ENCODE measurements at places on chromosomes 12 and 14.

- no peak overlapping the region for H3K27ac ChIP-seq
- H3K4me1 ChIP-seq: peaks cover 17% of the 10 kb centered on the region
- DNase-seq: no peak
- no peak overlapping the region for H3K4me3 ChIP-seq
Observed at GRCh38 chr12:26868447-26869103, 35.6 kb upstream of the ITPR2 start.

DNA sequence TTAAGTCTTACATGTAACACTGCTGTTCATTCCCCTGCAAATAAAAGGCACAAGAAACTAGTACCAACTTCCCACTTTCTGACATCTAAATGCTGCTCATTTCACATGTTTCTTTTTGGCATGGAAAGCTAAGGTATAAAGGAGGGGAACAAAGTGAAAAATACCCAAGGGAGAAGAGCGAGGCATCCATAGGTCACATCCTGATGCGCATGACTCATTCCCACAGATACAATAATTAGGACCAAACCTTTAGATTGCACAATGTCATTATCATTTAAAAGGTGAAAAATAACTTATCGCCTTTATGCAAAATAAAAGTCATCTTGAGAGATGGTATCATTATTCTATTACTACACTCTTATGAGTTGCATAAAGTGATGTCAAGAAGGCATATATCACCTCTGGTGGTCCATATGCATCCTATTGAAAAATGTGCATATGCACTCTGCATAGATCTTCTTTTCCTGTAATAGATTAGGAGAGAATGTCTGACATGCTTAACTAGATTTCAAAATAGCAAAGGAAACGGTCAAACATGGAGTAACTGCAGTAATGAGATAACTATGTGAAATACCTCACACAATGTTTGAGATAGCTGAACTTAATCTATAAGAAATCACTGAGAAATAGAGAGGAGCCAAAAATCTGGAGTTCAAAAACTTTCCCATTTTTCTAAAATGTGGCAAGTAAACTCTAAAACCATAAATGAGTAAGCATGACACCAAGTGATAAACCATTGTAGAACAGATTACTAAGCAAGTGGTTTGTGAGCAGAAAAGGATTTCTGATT lies 382.5 kb upstream of the TMTC1 start:
- H3K27ac ChIP-seq: no peak overlapping the region
- no peak overlapping the region for H3K4me3 ChIP-seq
- H3K36me3 ChIP-seq: no peaks in the 10 kb centered on the region
- H3K4me1 ChIP-seq: no peaks in the 10 kb centered on the region

DNA sequence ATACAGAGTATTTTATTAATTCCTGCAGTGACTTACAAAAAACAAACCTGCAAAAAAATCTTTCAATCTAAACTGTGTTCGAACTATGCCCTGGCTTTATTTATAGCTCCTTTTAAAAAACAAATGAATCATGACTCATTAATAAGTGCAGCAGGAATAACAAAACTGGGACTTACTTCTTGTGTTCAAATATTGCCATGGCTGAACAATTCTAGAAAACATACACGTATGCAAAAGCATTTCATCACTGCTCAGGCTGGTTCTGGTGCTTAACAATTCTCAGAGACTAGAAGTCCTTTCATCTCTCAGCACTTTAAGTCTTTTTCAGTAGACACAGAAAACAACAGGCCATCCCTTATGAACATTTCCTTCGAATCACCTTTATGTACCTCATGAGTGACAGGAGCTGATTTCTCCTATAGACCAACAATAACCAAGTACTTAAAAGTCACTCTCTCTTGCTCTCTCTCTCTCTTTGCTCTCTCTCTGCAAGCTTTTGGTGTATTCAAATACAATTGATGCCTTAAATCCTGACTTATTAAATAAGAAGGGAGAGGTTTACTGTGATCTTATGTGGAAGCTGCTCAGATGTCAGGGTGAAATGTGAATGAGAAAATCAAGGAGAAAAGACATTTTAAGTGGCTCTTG lies 268.8 kb downstream of the TTC8 start:
- no peaks in the 10 kb centered on the region for H3K36me3 ChIP-seq
- H3K4me1 ChIP-seq: no peaks in the 10 kb centered on the region
- no peak overlapping the region for H3K27ac ChIP-seq

- DNase-seq: peak; percentile 16
- no peak overlapping the region for H3K27ac ChIP-seq
Observed at GRCh38 chr14:56751471-56751870, 58.8 kb downstream of the OTX2 start.

- H3K36me3 ChIP-seq: no peaks in the 10 kb centered on the region
- H3K27ac ChIP-seq: no peak overlapping the region
- peaks cover 27% of the 10 kb centered on the region for H3K4me1 ChIP-seq
Observed at GRCh38 chr14:93315575-93315974, 17.3 kb downstream of the BTBD7 start.

GRCh38 chr14:74864198-74864597 lies 11.7 kb downstream of the PROX2 start:
- H3K27ac ChIP-seq: no peak overlapping the region
- no peak for DNase-seq
- H3K27me3 ChIP-seq: peaks cover 3% of the 10 kb centered on the region
- H3K4me1 ChIP-seq: peaks cover 11% of the 10 kb centered on the region

DNA sequence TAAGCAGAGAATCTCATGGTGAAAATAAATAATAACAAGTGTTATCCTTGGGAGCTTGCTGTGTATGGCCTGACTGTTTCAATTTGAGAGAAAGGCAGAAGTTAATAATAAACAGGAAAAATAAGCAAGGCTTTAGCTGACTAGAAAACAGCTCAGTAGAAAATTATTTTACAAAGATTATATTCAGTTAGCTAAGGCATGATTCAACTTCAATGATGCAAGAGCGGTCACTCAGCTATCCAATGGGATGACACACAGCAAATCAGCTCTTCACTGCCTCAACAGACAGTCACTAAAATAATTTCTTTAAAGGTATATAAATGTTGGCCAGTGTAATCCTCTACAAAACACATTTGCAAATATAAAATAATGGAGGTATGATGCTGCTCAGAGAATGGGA lies 18.6 kb downstream of the GSTZ1 start:
- H3K4me1 ChIP-seq: no peaks in the 10 kb centered on the region
- peaks cover 10% of the 10 kb centered on the region for H3K36me3 ChIP-seq
- no peak overlapping the region for H3K27ac ChIP-seq
- DNase-seq: no peak
- no peaks in the 10 kb centered on the region for H3K27me3 ChIP-seq

- H3K36me3 ChIP-seq: no peaks in the 10 kb centered on the region
- no peaks in the 10 kb centered on the region for H3K27me3 ChIP-seq
- H3K4me3 ChIP-seq: no peak overlapping the region
- no peak for DNase-seq
- peaks cover 46% of the 10 kb centered on the region for H3K4me1 ChIP-seq
Observed at GRCh38 chr12:92034083-92034482, 111.6 kb downstream of the BTG1 start.

DNA sequence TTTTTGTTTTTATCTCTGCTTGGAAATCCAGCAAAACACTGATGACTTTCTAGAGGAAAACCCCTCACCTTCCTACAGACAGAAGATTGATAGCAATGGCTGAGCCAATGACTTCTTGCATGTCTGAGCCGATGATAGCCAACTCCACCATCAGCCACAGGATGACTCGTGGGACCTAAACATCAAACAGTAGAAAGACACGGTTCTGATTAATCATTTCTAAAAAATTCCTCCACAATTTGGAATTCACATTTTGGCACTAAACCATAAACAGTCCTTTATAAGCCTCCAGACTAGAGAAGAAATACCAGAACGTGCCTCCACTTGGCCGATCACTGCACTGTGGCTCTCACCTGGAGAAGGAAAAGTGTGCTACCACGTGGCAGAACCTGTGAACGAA lies 25.9 kb downstream of the SLC11A2 start:
- peaks cover 4% of the 10 kb centered on the region for H3K27me3 ChIP-seq
- no peak overlapping the region for H3K27ac ChIP-seq
- peaks cover 23% of the 10 kb centered on the region for H3K36me3 ChIP-seq
- H3K4me3 ChIP-seq: no peak overlapping the region
- H3K4me1 ChIP-seq: peaks cover 8% of the 10 kb centered on the region

DNA sequence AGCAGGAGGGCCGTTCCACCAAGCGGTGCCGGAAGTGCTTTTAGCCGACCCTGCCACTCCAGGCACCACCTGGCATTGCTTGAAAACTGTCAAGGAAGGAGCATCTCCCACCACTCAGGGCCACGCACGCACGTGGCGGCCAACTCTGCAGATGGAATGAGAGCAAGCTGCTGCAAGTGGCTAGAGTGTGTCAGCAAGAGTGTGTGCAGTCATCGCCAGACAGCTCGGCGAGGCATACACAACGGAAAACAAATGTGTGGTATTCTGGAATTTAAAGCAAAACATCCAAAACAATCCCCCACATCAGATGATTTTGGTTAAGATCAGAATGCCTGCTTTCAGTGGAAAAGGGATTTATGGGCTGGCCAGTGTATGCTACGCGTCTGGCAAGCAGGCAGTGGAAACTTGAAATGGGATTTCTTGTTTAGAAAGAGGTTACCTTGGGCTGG lies 11.2 kb downstream of the CD9 start:
- H3K36me3 ChIP-seq: no peaks in the 10 kb centered on the region
- peaks cover 23% of the 10 kb centered on the region for H3K4me1 ChIP-seq
- no peak overlapping the region for H3K4me3 ChIP-seq
- no peak overlapping the region for H3K27ac ChIP-seq
- peaks cover 9% of the 10 kb centered on the region for H3K27me3 ChIP-seq

DNA sequence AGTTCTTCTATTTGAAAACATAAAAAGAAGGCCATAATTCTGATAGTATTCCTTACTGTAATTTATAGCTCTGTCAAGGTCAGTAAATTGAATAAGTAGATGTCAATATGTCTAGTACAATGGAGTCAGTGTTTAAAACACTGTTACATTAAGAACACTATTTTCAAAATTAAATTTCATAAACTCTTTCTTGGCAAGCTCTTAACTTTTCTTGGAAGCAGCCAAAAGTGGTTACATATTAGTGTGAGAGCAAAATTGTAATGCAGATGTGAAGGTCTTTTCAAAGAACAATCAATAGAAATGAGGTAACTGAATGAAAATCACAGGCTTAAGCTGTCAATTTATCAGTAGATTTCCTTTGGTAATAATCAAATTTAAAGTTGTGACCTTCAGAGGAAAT lies 722.4 kb upstream of the NOVA1 start:
- no peaks in the 10 kb centered on the region for H3K27me3 ChIP-seq
- H3K27ac ChIP-seq: no peak overlapping the region
- no peak overlapping the region for H3K4me3 ChIP-seq
- H3K36me3 ChIP-seq: no peaks in the 10 kb centered on the region

DNA sequence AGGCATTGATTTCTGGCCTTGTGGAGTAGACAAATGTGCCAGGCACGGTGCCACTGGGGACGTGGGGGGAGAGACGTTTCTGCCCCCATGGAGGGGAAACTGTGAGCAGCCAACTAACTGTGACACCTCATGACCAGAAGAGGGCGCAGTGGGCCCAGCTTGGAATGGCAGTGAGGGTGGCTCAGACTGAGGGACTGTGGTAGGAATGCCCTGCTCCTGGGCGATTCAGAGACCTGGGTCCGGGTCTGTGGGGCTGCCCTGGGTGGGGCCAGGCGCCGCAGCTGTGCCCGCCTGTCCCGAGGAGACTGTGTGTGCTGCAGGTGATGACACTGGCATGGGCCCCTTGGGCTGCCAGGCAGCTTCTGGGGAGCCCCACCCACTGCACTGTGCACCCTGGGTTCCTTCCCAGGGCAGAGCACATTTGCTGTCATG lies 60.6 kb downstream of the SLC25A47 start:
- H3K4me3 ChIP-seq: no peak overlapping the region
- H3K36me3 ChIP-seq: no peaks in the 10 kb centered on the region
- peaks cover 2% of the 10 kb centered on the region for H3K27me3 ChIP-seq
- H3K4me1 ChIP-seq: peaks cover 18% of the 10 kb centered on the region

DNA sequence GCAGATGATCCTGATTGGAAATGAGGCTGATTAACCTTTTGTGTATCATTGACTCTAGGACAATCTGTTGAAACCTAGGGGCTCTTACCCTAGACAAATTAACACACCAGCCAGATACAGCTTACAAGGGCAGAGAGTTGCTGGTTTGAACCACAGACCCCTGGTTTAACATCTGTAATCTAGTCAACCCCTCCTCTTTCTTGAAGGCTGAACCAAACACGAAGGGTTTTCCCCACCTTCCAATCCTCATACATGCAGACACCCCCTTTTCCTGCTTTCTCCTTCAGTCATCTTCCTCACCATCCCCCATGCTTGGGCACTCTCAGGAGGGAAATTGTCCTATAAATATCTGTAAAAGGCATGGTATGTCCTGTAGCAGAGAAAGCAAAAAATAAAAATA lies 126.0 kb upstream of the HIF1A start:
- H3K27me3 ChIP-seq: peaks cover 8% of the 10 kb centered on the region
- peak overlapping the region; percentile 27 for H3K27ac ChIP-seq
- no peak for DNase-seq
- H3K36me3 ChIP-seq: peaks cover 5% of the 10 kb centered on the region
- H3K4me3 ChIP-seq: no peak overlapping the region

GRCh38 chr12:112439769-112440168 lies 21.0 kb downstream of the PTPN11 start:
- H3K4me1 ChIP-seq: no peaks in the 10 kb centered on the region
- no peaks in the 10 kb centered on the region for H3K36me3 ChIP-seq
- H3K27me3 ChIP-seq: peaks cover 2% of the 10 kb centered on the region
- H3K4me3 ChIP-seq: no peak overlapping the region
- H3K27ac ChIP-seq: no peak overlapping the region
- DNase-seq: no peak

DNA sequence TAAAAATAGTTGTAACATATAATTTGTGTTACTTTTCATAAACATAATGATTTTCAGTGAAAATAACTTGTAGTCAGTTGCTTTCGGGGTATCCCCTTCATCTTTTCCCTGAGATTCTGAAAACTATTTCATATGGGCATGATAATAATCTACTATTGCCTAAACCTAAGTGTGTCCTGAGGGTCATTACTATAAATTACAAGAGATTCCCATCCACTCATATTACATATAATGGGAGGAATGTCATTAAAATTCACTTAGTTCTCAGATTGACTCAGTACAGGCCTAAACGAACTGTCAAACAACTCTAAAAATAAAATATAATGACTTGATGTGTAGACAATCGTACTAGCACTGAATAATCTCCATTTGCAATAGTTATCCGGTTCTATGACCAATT lies 72.7 kb downstream of the PTPRR start:
- H3K27ac ChIP-seq: no peak overlapping the region
- H3K36me3 ChIP-seq: no peaks in the 10 kb centered on the region
- H3K4me1 ChIP-seq: no peaks in the 10 kb centered on the region
- H3K4me3 ChIP-seq: no peak overlapping the region
- DNase-seq: no peak

Data from endothelial cell (in vitro differentiated cells).